GM13977 (cell line): ENCODE measurements at places on chromosomes 1 and 21.

DNA sequence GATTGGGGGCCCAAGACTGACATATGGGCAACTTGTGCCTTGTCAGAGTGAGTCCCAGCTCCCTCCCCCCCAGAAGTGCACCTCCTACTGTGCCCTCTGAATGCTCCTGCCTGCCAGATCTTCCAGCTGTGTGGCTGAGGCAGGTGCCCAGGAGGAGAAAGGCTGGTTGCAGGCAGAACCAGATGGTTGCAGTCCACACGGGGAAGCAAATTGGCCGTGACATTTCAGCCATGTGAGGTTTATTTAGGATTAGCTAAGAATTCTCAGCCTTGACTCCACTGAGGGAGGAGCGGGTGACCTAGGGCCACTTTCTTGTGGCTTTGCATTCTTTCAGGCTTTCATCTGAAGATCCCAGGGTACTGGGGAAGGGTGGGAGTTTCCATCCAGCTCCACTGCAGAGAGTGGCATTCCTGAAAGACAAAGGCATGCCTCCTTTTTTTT is 33.8 kb downstream of the PEX14 start:
- DNase-seq: no peak

DNA sequence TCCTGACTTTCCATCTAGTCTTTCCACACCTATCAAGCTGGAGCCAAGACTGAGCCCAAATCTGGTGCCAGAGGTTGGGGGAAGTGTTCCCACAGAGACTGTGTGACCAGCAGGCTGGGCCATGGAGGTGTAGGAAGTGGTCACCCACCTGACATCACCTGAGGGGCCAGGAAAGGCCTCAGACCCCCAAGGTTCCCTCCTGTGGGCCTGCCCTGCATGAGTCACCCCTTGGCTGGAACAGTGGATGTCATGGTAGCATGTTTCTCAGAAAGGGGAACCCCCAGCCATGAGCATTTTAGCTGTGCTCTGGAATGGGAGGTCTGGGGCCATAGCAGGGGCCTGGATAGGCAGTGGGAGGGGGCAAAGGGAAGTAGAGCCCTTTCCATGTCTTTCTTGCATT is 5.7 kb upstream of the TNFRSF8 start:
- peak; percentile 61 for DNase-seq

GRCh38 chr1:234216116-234216703 is 157.0 kb upstream of the COA6 start:
- DNase-seq: peak; percentile 70

- no peak for DNase-seq
Observed at GRCh38 chr1:165876121-165876520, 48.7 kb downstream of the UCK2 start.

DNA sequence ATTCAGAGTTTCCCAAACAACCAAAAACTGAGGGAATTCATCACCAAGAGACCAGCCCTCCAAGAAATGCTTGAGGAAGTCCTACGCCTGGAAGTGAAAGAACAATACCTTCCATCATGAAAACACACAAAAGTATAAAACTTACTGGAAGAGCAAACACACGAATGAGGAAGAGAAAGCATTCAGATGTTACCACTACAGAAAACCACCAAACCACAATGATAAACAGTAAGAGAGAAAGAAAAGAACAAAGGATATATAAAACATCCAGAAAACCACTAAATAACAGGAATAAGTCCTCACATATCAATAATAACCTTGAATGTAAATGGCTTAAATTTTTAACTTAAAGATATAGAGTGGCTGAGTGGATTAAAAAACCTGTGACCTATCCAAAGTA is 58.5 kb upstream of the BCL10 start:
- no peak for DNase-seq

DNA sequence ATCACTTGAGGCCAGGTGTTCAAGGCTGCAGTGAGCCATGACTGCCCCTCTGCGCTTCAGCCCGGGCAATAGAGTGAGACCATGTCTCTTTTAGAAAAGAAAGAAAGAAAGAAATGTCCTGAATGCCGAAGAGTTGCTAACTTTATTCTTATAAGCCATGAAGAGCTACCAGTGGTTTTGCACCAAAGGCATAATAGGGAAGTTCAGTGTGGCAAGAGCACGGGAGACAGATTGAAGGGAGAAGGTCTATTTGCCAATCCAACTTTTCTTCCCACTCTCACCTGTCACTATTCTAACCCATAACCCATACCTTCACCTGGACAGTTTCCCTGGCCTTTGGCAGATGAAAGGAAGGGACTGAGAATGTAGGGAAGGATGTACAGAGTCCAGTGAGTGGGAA is 4.4 kb upstream of the PEA15 start:
- DNase-seq: no peak

GRCh38 chr21:38820471-38821239 is 14.9 kb downstream of the ETS2 start:
- DNase-seq: no peak

GRCh38 chr1:60244906-60245305 is 171.3 kb upstream of the C1orf87 start:
- DNase-seq: no peak

DNA sequence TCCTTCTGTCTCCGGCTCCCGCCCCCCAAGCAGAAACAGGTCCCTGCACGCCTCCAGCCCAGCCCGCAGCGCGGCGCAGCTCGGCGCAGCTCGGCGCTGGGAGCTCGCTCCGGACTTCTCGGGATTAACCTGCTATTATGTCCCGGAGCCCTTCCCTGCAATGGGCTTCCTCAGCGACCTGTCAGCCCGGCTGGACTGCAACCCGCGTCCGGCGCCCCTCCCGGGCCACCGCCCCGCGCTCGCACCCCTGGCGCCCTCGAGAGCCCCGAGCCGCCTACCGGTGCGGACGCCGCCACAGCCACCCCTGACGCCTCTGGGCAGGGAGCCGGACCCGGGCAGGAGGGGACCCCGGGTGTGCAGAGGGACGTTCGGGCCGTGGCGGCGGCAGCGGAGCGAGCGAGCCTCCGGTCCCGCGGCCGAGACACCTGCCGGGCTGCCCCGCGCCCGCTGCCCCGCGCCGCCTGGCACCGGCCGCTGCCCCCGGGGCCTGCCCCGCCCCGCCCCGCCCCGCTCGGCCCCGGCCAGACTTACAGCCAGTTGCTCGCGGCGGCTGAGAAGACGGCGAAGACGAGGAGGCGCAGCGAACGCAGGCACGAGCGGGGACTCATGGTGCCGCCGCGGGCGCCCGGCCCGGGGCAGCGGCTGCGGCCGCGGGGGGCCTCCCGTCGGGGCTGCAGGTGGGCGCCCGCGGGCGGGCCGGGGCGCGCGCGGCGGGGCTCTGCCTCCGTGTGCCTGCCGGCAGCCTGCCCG is 407 bp downstream of the WNT4 start:
- peak; percentile 71 for DNase-seq

- DNase-seq: no peak
Observed at GRCh38 chr1:115338457-115338820, 390 bp upstream of the NGF start.

DNA sequence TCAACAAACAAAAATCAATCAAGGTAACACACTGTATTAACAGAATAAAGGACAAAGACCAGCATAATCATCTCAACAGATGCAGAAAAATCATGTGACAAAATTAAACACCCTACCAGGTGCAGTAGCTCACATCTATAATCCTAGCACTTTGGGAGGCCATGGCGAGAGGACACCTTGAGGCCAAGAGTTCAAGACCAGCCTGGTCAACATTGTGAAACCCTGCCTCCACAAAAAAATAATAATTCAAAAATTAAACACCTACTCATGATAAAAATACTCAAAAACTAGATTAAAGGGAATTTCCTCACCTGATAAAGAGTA is 35.3 kb downstream of the PIK3R3 start:
- no peak for DNase-seq

GRCh38 chr1:71809085-71809484 is 473.3 kb downstream of the NEGR1 start:
- DNase-seq: no peak

GRCh38 chr1:1929639-1930545 is 10.8 kb upstream of the TMEM52 start:
- DNase-seq: no peak

GRCh38 chr1:77961392-77961791 is 17.5 kb downstream of the FUBP1 start:
- no peak for DNase-seq

- DNase-seq: no peak
Observed at GRCh38 chr1:109283748-109284600, 1.0 kb upstream of the PSRC1 start.

- no peak for DNase-seq
Observed at GRCh38 chr21:25908495-25908894, 173.7 kb downstream of the GABPA start.

DNA sequence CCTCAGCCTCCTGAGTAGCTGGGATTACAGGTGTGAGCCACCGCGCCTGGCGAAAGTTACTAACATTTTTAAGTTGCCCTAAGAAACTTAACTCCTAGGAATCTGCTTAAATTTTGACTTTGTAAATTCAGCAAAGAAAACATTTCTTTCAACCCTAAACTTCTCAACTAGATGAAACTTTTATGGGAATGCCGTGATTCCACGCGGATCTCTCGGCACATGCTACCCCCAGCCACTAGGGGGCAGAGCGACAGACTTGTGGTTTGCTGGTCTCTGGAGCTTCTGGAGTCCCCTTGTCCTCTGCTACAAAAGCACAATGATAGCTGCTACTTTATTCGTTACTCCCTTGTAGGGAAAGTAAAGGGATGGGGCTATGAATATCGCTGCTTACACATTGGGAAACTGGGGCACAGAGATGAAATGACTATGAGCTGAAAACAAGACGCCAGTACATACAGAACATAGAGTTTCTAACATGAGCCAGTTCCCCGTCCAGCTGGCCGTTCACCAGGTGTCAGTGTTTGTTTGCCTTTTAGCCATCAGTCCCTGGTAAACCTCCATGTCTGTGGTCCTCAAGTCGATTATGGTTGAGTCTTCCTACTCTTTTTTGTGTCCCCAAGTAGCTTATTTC is 114.7 kb downstream of the PBX1 start:
- DNase-seq: no peak

GRCh38 chr21:17491716-17492414 is 21.0 kb upstream of the CXADR start:
- no peak for DNase-seq

DNA sequence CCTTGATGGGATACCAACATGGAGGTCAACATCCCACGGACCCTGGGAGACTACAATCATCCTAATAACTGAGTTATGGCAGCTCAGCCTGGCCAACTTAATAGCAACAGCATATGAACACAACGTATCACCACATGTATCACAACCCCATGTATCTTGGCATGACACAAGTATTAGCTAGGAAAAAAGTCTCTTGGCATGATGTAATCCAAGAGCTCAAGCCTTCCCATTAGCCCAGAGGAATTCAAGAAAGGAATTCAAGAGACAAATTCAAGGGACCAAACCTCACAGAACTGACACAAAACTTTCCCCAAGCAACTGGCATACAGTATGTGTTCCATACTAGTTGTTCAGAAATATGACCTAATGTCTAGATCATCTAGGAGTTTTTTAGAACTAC is 100.9 kb upstream of the HMGB4 start:
- DNase-seq: no peak

DNA sequence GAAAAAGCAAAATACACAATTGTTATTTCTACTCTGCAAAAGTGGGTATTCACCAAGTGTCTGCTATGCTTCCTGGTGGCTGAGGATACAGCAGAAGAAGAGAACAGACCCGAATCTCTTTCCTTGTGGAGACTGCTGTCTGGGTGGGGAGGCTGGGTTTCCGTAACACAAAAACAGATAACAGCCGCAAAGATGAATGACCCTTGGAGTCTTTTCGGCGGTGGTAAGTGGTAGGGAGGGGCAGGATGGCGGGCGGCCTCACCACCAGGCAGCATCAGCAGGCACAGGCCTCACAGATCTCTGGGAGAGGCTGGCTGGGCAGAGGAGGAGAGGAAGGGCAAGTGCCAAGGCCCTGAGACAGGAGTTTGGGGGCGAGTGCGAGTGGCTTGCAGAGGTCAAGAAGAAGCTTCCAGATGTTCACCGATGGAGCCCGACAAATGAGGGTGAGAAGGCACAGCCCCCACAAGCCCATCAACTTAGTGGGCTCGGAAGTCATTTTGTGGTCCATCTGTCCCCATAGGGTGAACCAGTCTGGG is 164.2 kb downstream of the RHOU start:
- DNase-seq: no peak

DNA sequence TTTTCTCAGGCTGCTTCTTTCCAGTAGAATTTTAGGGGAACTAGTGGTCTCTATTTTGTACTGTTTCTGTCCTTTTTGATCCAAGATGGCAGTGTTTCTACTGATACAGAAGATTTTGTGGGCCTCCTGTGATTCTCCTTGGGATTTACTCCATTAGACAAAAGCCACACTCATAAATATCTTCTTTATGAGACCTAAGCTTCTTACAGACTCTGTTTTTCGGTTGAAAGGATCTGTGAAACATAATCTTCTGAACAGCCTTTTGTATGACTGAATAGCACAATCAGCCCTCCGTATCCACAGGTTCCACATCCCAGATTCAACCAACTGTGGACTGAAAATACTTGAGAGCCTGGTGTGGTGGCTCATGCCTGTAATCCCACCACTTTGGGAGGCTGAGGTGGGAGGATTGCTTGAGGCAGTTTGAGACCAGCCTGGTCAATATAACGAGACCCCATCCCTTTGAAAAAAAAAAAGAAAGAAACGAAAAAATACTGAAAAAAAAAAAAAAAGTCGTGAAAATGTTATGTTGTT is 10.8 kb upstream of the PSMD4 start:
- no peak for DNase-seq

DNA sequence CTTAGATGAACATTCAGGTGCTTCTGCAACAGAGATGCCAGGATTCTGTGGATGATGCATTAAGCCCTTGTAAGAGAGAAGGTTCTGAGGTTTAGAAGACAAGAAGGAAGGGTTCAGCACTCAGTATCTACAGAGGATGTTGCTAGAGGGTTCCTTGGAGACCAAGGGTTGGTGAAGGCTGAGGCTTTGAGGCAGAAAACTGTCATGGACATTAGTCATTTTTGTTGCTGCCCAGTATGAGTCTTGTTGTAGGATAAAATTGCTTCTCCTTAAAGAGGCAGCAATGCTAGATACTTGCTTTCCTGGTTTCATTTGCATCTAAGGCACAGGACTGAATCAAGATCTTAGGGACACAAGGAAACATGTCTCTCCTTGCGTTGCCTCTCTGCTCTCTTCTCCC is 319.4 kb upstream of the NFIA start:
- DNase-seq: no peak

DNA sequence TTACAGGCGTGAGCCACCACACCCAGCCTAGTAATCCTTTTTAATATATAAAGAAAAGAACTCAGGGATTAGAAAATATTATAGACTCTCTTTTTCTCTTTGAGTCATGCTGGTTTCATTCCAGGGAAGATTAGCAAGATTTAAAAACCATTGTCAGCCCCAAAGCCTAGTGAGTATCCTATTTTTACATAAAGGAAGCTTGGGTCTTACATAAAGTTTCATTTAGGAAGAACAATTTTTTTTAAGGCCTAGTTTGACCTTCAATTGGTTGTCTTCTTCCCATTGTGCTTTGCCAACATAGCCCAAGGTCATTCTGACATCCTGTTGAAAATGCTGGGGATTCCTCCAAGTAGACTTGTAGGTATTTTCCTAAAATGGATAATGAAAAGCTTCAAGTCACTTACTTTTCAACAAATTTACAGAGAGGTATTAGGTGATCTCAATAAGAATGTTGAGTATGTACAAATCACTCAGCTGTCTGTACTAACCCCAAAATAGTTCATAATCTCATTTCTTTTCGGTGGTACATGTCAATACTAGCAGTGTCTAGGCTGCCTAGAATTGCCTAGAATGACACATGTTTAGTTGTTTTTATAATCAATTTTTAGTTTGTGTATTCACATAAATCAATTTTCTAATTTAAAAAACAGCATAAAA is 4.3 kb upstream of the KIF14 start:
- DNase-seq: no peak

GRCh38 chr1:70719154-70719553 is 308.1 kb downstream of the CTH start:
- DNase-seq: no peak
